ENCODE measurements at places on chromosomes 16 and 17.

DNA sequence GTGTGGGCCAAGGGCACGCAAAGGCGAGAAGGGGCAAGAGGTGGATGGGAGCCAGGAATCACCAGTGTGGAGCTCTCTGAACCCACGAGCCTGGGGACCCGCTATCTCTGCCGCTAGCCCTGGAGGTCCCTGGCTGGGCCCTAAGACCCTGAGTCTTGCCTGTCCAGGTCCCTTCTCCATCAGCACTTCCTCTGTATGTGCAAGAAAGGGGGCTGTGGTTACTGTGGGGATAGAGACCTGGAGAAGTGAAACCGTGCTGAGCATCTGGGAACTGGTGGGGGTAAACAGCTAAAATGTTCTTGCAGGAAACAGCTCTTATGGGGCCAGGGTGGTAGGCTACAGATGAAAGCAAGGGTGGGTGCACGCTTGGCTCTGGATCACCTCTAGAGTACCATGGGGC, 3.1 kb downstream of the SPNS3 start:
- DNase-seq, result no peak

DNA sequence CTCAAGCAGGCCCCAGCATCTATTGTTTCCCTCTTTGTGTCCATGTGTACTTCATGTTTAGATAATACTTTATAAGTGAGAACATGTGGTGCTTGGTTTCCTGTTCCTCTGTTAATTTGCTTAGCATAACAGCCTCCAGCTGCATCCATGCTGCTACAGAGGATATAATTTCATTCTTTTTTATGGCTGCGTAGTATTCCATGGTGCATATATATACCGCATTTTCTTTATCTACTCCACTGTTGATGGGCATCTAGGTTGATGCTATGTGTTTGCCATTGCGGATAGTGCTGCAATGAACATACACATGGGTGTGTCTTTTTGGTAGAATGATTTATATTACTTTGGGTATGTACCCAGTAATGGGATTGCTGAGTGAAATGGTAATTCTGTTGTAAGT, 31.4 kb upstream of the SCNN1B start:
- DNase-seq, result no peak

DNA sequence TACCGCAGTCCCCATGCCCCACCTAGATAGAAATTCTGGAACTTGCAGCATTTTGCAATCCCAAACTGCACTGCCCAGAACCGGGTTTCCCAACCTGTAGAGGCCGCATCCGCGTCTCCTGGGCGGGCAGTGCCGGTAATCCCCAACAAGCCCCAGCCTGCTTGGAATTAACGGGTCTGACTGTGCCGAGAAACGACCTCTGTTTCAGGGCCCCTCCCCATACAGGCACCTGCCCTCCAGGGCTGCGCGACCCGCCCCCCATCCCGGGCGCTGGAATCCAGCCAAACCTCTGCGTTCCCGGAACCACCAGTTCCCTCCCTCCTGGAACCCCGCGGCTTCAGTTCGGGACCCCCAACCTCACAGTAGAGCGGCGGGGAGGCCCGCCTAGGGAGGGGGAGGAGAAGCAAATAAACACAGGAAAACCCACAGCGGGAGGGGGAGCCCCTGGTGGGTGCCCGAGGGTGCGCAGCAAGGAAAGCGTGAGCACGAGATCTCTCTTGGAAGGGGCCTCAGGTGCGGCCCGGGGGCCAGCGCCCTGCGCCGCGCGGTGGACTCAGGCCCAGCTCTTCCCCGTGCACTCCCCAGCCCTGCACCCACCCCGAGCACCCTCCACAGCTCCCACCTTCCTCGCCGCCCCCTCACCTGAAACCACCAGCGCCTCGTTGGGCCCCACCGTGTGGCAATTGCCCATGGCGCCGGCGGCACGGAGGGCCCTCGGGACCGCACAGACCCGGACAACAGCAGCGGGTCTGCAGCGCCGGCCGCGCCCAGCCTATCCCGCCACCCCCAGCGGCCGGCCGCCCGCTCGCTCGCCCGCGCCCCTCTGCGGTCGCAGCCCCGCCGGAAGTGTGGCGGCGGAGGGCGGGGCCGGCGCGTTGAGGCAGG, at the start of gene FLOT2:
Gene FLOT2 (minus strand): TSS at position 850 of the 885 bp plus-strand sequence. CDS start 159 bp downstream, at position 691.
- DNase-seq, result peak; percentile 55

- DNase-seq, result no peak
These were observed 240.5 kb downstream of the GSG1L start for GRCh38 chr16:27822996-27823395.

DNA sequence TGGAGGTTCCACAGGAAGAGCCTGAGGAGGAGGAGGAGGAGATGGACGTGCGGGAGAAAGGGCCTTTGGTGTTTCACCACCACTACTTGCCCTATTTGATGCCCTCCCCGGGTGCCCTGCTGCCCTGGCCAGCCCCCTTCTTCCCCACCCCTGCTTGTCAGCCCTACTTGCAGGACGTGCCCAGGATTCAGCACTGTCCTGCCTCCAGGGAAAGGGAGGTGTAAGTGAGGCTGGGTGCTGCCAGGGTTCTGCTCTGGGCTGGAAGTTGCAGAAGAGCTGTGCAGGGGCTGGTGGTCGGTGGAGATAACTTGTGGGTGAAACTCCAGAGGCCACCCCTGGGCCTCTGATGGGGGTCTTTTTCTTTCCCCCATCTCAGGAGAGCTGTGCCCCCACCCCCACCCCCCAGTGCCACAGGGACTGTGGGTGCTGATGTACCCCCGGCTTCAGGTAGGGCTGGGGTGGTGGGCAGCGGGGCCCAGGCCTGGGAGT, 3.0 kb downstream of the PRR29 start:
- no peak for DNase-seq

- DNase-seq, result no peak
These were observed 267.8 kb upstream of the FOXF1 start for GRCh38 chr16:86242244-86243122.

DNA sequence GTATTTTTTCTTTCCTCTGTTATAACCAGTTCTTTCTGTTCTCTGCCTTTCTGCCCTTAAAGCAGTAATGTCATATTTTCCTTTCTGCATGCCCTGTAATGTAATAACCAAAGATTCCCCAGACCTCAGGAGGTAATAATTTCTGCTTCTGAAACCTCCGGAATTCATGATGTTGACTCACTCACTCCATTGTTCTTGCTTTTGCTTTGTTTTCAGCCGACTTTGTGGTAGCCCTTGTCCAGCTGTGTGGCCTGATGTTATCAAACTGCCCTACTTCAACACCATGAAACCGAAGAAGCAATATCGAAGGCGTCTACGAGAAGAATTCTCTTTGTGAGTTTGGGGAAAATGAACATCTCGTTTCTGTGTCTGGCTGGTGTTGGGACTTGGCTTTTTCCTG, 55.9 kb downstream of the CDK12 start:
- no peak for DNase-seq

Measured in activated T-helper 1 cell treated with anti-CD3 and anti-CD28 coated beads, Interleukin-2, amount 50 U/mL, for 16 hours (primary cell).